ENCODE measurements at places on chromosomes 16 and 17.

DNA sequence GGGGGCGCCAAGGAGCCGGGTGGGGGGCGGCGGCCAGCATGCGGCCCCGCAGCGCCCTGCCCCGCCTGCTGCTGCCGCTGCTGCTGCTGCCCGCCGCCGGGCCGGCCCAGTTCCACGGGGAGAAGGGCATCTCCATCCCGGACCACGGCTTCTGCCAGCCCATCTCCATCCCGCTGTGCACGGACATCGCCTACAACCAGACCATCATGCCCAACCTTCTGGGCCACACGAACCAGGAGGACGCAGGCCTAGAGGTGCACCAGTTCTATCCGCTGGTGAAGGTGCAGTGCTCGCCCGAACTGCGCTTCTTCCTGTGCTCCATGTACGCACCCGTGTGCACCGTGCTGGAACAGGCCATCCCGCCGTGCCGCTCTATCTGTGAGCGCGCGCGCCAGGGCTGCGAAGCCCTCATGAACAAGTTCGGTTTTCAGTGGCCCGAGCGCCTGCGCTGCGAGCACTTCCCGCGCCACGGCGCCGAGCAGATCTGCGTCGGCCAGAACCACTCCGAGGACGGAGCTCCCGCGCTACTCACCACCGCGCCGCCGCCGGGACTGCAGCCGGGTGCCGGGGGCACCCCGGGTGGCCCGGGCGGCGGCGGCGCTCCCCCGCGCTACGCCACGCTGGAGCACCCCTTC lies 484 bp downstream of the FZD2 start:
- DNase-seq, result no peak

DNA sequence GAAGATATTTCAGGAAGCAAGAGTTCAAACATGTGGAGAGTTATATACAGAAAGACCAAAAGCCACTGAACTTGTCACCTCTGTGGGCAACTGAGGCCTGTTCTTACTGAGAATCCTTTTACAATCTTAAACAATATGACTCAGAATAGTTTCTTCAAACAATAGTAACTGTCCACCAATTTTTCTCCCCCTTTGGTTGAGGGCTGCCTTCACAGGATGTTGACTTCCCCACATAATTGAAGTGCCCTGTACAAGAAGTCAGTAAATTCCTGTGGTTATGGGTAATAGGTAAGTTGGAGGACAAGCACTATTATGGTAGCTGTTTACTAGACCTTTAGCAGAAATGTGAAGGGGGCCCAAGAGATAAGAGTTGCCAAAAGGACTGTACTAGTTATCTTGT lies 215.8 kb downstream of the CDH8 start:
- DNase-seq, result no peak

- DNase-seq, result no peak
These were observed 120.2 kb downstream of the METRNL start for GRCh38 chr17:83199500-83200201.

DNA sequence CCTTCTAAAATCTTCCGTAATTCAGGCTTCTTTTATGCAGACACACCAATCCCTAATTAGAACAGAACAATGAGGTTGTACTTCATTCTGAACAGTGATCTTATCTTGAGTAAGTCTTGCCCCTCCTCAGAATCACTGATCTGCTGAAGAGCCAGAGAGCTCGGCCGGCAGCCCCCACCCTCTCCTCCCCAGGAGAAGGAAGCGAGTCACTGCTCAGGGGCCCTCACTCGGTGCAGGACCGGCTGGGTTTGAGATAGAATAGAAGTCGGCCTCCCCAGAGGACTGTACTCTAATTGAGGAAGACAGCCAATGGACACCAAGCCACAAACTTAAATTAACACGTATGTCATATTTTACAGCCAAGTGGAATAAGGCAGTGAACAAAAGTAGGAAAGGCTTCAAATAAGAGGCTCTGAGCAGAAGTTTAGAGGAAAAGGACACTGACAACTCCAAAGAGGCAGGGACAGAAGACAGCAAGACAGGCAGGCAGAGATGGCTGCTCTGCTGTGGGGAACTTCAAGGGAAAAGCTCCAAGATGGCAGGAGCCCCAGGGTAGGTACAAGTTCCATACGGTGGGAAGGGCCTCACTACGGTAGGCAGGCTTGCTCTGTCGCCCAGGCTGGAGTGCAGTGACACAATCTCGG lies 18.6 kb downstream of the CREBBP start:
- DNase-seq, result no peak

DNA sequence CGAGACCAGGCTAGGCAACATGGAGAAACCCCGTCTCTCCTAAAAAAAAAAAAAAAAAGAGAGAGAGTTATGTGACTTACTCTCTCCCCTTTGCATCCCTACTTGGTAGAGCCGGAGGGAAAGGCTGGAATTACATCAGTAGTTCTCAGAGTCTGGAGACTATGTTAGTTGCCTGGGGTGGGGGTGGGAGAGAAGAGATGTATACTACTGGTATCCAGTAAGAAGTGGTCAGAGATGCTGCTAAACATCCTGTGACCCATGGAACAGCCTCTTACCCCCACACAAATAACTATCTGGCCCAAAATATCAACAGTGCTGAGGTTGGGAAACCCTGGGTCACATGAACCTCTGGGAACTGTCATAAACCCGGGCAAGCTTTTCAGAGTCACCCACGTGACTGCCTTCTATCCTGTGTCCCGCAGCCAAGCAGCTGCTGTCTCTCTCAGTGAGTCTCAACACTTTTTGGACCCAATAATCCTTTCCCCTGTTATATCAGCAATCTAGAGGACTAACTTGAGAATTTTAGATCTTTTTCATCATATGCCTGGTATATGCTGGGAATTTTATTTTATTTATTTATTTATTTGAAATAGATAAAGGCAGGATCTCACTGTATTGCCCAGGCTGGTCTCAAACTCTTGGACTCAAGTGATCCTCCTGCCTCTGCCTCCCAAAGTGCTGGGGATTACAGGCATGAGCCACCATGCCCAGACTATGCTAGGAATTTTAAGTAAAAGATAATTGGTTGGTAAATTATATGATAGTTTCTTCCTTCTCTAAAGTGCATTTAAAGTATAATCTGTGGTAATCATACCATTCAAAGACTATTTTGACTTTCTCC lies 8.7 kb downstream of the EIF1 start:
- peak; percentile 24 for DNase-seq

GRCh38 chr17:81483085-81483861 lies 29.3 kb downstream of the ACTG1 start:
- DNase-seq, result no peak

GRCh38 chr17:74150428-74151025 lies 53.0 kb upstream of the RPL38 start:
- DNase-seq, result no peak

Data from hippocampal formation (tissue), 2 donors.